Motor neuron (in vitro differentiated cells): ENCODE measurements at places on chromosomes 4 and X.

DNA sequence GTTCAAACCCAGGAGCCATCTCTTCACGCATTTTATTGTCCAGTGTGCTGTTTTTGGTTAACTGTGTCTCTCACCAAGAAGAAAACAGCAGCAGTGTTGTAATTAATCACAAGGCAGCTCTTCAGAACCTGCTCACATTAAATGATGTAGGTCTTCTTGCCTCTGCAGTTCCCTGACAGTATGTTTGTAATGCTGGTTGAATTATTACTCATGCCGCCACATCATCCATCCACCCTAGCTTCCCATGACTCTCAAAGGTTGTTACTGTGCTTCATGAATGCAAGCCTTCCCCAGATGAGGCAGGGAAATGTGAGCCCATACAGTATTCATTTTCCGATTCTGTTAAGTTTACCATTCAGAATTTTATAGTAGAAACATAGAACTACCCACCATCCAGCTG lies 17.4 kb downstream of the TLR10 start:
- ATAC-seq: no peak

DNA sequence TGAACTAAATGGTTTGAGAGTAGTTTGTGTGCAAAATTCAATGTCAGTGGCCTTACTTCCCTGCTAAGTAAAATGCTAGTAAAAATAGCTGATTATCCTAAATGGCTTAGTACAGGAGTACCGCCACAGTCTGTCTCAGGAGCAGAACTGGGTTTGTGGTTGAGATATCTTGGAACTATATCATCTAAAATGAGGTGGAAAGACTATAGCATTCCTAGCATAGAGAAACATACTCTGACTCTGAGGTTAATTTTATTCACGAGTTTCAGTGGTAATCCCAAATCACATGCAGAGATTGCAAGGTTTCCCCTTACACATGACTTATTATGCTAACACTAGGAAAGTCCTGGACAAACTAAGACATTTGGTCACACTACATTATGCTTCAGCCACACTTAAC lies 70.4 kb downstream of the OR13H1 start:
- ATAC-seq: no peak

- ATAC-seq: no peak
Measured at GRCh38 chr4:126221717-126222340, 907.1 kb downstream of the FAT4 start.

DNA sequence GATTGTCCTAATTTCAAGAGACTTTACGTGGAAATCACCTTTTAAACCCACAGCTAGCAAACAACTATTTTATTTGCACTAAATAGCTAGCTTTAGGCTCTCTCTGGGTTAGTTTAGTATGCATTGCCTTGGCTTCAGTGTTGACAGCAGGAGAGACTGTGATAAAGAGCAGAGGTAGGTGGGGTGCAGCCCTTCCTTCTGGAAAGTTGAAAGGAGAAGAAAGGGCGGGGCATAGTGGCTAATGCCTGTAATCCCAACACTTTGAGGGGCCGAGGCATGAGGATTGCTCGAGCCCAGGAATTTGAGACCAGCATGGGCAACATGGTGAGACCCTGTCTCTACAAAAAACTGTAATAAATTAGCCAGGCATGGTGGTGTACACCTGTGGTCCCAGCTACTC lies 29.0 kb upstream of the TMEM154 start:
- no peak for ATAC-seq

GRCh38 chr4:10161146-10161545 lies 44.5 kb upstream of the WDR1 start:
- no peak for ATAC-seq

- ATAC-seq: peak; percentile 97
Measured at GRCh38 chr4:24775032-24775605, 20.3 kb upstream of the SOD3 start.
